Endothelial cell of umbilical vein (primary cell): ENCODE measurements at places on chromosomes 5 and 9. TPM values are rescaled to one million over a fixed set of nuclear protein-coding genes. Genes with fewer than 3 reads are reported as not detected.
A peak's percentile ranks its signal among the peaks of the same experiment; 100 is the strongest.

PRRX2 gene
- 0.19 and 0.30 TPM in 2 replicates for polyA plus RNA-seq

DNA sequence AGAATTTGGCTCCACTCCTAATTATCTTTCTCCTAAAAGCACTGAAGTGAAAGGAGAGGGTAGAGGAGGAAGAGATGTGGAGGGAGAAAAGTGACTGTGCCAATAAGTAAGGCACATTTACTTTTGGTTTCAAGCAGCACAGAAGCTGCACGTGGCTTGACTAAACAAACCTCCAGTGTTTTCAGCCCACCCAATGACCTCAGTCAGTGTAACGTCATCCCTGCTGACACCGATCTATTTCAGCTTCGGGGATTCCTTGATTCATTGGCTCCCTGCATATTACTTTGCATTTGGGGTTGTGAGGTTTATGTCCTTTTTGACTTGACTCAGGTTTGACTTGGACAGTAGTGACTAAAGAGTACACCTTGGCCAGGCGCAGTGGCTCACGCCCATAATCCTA, 35.6 kb upstream of the NIM1K start:
- DNase-seq: no peak

PCDHB16 gene
- 0.18 and 0.33 TPM in 2 replicates for polyA plus RNA-seq

- DNase-seq: no peak
Measured at GRCh38 chr9:104758974-104759373, 5.0 kb upstream of the NIPSNAP3B start.

GABRA6 gene
- polyA plus RNA-seq: not detected in 2 replicates

LHX3 gene
- not detected in 2 replicates for polyA plus RNA-seq

LCN9 gene
- polyA plus RNA-seq: not detected in 2 replicates

NEUROG1 gene
- polyA plus RNA-seq: not detected in 2 replicates

TRIM7 gene
- 2.2 and 2.7 TPM in 2 replicates for polyA plus RNA-seq

DNA sequence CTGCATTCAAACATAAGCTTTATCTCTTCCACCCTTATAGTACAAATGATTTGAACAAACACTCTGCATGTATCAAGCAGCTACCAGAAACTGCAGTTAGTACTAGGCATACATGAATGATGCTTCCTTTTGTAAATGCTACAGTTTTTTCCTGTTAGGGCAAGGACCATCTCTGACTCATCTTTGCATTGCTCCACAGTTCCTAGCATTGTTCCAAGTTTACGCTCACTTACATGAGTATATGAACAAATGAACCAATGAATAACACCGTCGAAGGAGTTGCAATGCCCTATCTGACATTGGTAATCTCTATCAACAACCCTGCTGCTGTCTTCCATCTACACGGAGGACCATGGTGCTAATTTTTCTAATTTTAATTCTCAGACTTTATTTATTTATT, 2.1 kb upstream of the ALDH7A1 start:
- peak; percentile 92 for DNase-seq
